Muscle of leg (tissue), 16 donors: ENCODE measurements at places on chromosomes 1 and 21. TPM values are rescaled to one million over a fixed set of nuclear protein-coding genes. Genes with fewer than 3 reads are reported as not detected.

Gene HTR6
- polyA plus RNA-seq = not detected

DNA sequence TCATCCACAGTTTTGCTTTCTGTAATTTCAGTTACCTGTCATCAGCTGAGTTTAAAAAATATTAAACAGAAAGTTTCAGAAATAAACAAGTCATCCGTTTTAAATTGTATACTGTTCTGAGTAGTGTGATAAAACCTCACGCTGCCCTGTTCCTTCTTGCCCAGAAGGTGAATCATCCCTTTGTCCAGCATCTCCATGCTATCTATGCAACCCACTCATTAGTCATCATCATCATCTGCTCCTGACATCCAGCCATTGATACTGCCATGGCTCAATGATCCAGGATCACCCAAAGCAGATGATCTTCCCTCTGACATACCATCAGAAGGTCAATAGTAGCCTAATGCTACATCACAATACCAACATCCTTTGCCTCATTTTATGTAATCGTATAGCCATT, 198.3 kb downstream of the SLC44A5 start:
- no peak for DNase-seq

DNA sequence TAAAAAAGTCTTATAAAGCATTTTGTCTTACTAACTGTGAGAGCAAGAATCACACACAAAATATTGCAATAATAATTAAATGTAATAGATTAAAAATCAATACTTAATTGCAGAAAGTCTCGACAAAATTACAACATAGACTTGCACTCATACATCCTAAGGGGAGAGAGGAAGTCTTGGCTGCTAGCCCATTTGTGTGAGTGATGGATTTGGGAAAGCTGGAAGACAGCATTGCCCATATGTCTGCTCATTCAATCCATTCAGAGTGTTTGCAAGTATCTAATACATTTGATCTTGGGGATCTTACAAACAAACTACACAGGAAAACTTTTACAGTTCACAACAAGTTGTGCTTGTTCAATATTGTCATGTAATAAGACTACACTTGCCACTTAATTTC, 140.5 kb downstream of the COL11A1 start:
- DNase-seq = peak; percentile 19

Gene PLA2G2A
- 1.8 TPM for polyA plus RNA-seq

Gene FCRL5
- 0.11 TPM for polyA plus RNA-seq

GRCh38 chr1:41773144-41773591, 145.6 kb downstream of the HIVEP3 start:
- peak; percentile 45 for DNase-seq

Gene LRRIQ3
- 0.13 TPM for polyA plus RNA-seq

Gene ALDH4A1
- polyA plus RNA-seq = 11.7 TPM

DNA sequence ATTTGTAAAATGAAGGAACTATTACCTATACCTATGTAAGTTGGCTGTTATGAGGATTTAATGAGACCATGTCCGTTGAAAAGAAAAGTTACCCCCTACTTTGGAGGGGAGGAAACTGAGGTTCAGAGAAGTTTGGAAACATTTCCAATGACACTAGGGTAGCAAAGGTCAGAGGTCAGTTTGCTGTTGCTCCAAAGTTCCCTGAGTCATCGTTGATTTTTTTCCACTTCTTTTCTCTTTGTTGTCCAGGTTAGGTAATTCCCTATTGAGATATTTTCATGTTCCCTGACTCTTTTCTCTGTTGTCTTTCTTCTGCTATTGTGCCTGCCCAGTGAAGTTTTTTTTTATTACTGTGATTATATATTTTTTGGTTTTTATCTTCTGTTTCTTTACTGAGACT, 213.8 kb upstream of the C1orf174 start:
- DNase-seq = no peak

- peak; percentile 35 for DNase-seq
Observed at GRCh38 chr1:53278298-53278725, 40.0 kb upstream of the MAGOH start.

DNA sequence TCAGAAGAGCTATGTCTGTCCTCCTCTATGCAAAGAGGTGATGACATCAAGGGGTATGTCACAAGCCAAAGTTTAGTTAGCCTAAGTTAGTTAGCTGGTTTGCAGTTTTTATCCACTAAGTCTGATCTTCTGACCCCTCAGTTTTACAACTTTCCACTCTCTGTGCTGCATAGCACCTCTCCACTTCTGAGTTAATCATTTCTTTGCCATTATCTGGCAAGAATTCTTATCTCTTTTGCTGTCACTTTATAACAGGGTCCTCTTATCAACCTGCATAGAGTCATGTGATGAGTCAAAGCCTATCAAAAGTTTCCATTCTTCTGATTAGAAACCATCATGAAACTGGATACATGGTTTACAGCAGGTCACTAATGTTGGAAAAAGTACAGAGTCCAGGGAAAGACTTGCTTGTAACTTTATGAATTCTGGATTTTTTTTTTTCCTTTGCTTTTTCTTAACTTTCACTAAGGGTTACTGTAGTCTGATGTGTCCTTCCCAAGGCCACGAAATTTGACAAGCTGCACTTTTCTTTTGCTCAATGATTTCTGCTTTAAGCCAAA, at the start of gene NR5A2:
Gene NR5A2, plus strand, starts transcription at position 447 of the 560 bp plus-strand sequence. CDS start 138 bp downstream, outside the sequence.
- DNase-seq = no peak

Gene ECE1
- 33.0 TPM for polyA plus RNA-seq

GRCh38 chr1:157580828-157581210, 17.1 kb downstream of the FCRL4 start:
- no peak for DNase-seq

GRCh38 chr21:35578347-35578782, 482.0 kb downstream of the SETD4 start:
- DNase-seq = no peak

Gene RGS4
- 1.8 TPM for polyA plus RNA-seq

DNA sequence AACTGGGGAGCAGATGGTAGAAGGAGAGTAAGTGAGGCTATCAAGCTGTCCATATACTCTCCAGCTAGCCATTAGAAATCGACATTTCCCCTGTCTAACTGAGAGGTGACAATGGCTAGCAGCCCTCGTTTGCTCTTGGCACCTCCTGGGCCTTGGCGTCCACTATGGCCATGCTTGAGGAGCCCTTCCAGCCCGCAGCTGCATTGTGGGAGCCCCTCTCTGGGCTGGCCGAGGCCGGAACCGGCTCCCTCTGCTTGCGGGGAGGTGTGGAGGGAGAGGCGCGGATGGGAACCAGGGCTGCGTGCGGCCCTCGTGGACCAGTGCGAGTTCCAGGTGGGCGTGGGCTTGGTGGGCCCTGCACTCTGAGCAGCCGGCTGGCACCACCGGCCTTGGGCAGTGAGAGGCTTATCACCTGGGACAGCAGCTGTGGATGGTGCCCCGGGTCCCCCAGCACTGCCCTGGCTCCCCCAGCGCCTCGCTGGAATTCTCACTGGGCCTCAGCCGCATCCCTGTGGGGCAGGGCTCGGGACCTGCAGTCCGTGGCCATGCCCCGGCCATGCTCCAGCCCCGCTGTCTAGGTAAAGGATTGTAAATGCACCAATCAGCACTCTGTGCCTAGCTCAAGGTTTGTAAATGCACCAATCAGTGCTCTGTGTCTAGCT, 56.2 kb upstream of the PARP1 start:
- no peak for DNase-seq

DNA sequence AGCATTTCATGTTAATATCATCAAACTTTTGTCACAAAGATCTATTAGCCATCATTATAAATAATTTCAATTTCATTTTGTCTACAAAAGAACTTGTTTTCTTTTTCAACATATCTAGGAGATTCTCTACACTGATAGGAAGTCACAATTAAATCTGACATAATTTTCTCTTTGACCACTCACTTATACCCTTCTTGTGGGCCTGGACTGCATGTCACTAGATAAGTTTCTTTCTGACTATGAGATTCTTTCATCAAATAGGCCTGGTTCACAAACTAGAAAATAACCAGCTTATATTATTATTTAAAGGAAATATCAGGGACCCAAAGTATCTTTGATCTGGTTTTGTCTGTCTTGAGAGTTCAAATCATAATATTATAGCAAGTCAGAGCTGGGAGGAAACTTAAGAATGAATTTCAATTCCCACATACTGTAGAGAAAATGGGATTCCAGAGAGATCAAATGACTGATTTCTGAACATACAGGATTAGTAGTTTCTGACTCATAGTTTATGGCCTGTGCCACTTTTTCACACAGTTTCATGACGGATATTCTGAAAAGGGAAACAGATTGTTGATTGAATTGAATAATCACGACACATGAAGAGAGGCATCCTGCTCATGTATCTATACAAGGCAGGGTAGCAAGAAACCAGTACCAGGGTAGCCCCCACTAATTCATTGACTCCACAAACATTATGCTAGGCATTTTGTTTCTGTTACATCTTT, 355.8 kb downstream of the GPATCH2 start:
- DNase-seq = peak; percentile 14

Gene KRTAP7-1
- not detected for polyA plus RNA-seq

- DNase-seq = no peak
Observed at GRCh38 chr1:43844114-43844513, 89.5 kb upstream of the ARTN start.

- peak; percentile 41 for DNase-seq
Observed at GRCh38 chr1:234206651-234207284, 166.5 kb upstream of the COA6 start.

DNA sequence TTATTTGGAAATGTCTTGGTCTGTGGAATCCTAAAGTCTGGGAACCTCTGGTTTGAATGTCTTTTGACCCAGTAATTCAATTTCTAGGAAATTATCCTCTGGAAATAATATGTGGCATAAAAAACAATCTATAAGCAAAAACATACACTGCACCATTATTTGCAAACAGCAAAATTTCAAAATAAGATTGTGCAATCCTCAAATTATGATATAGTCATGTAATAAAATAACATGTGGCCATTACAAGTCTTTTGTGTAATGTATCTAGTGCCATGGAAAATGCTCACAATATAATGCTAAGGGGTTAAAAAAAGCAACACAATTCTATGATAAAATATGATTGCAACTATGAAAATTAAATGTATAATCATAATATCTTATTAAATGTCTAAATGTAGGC, 312.9 kb upstream of the RUNX1 start:
- no peak for DNase-seq

GRCh38 chr1:41454406-41454805, 30.1 kb downstream of the EDN2 start:
- DNase-seq = peak; percentile 88

DNA sequence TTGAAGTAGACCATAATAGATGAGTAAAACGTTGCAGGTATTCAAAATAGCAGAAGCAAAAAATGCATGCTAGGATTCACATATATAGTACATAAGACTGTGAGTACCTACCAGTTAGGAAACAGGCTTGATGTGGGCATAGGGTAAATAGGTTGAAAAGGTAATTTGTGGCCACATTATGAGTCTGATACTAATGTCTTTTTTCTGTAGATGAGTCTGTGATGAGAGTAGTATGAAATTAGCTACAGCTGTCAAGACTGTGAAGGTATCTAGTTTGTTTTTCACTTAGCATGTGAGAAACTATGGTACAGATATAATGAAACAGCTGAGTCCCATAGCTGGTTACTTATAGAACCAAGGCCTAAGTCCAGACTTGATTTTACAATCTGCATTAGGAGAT, 12.4 kb upstream of the SPATA1 start:
- no peak for DNase-seq

Gene IL20
- not detected for polyA plus RNA-seq

GRCh38 chr21:17578162-17578561, 34.5 kb downstream of the BTG3 start:
- DNase-seq = no peak
